ENCODE measurements at places on chromosomes 3 and 15.

GRCh38 chr15:76118767-76119166, 59.0 kb downstream of the TMEM266 start:
- DNase-seq, result no peak

GRCh38 chr15:63446255-63446654, 58.1 kb upstream of the USP3 start:
- DNase-seq, result no peak

- no peak for DNase-seq
These were observed 238.6 kb downstream of the RAP2B start for GRCh38 chr3:153400641-153401040.

DNA sequence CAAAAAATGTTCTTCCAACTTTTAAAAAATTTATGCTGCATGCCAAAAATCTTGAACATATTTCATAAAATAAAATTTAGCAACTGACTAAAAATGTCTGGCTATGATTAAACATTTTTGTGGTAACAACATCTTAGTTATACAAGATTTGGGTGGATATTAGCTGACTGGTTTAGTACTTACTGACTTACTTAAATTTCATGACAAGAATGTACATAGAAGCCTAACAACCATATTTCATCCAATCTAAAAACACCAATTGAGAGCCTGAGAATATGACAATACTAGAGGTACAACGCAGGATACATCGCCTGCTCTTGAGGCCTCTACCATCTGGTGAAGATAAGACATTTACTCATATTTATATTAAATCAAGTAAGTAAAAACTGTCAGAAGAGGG, 34.6 kb downstream of the GNB4 start:
- no peak for DNase-seq

- DNase-seq, result no peak
These were observed 57.4 kb downstream of the ANXA2 start for GRCh38 chr15:60340207-60340921.

DNA sequence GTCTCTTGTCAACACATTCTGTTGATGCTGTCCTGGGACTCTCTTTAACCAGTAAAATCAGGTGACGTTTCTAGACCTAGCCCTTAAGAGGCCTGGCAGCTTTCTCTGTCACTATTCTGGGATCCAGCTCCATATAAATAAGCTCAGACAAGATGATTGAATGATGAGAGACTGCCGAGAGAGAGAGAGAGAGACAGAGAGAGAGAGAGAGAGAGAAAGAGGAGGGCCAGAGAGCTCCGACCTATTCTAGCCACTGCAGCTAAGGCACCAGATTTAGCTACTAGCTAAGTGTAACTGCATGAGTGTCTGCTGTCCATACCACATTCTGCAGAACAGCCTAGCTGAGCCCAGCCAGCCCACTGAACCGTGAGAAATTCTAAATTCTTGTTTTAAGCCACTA, 36.1 kb upstream of the CTXND1 start:
- DNase-seq, result no peak

DNA sequence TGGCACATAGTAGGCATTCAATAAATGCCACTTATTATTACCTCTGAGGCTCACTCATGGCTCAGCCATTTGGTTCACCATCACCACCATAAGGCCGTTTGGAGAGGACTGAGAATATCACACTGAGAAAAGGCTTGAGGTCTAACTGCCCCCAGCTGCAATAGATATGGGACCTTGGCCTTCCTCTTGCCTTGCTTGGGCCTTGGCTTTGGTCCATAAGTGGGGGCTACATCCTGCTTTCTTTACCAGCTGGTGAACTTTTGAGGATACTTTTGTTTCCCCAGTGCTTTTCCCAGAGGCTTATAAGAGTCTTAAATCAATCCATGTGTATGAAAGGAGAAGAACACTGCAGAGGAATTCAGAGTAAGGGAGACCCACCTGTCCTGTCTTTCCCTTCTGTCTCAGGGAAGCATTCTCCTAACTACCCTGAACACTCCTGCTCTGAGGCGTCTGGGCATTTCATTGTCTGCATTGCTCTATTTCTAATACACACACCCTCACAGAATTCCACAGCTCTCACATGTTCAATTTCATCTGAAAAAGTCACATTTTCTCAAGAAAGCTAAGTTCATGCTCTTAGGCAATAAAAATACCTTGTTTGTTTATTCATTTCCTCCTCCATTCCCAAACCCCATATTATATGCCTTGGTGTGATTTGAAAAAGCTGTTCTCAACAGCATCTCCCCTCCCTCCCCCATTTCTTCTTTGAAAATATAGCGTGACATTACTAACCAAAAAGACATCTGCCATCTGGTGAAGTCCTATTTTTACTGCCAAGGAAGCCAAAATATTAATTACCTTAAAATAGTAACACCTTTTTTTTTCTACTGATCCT, 22.5 kb upstream of the KCNMB2 start:
- DNase-seq, result no peak

DNA sequence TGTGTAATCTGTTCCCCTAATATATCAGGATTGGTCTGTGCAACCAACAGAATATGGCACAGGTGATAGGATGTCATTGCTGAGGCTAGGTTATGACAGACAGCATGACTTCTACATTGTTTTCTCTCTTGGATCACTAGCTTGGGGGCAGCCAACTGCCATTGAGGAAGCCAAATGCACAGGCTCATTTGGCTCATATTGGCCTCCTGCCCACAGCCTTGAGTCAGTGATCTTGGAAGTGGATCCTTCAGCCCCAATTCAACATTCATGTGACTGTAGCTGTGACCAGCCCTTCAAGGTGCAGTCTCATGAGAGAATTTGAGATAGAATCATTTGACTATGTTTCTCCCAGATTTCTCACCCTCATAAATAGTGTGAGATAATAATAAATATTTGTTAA, 675.6 kb downstream of the GRM7 start:
- no peak for DNase-seq

DNA sequence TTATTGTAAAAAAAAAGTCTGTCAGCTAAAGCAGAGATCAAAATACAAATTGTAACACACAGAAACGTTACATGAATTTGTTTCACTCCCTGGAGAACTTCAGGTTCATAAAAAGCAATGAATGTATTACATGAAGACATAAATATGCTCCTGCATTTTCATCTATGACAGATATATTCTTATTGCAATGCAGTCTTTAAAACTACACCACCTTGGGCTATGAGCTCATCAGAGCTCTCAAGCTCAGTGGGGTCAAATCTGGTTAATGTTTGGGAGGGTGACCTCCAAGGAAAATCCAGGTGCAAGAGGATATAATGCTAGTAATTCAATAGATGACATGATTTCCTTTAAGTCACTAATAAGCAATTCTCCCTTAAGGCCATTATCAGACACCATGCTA, 606.8 kb downstream of the EPHA3 start:
- DNase-seq, result no peak

GRCh38 chr3:146256851-146257486, 6.1 kb upstream of the PLSCR4 start:
- DNase-seq, result no peak

- DNase-seq, result no peak
These were observed 112.8 kb upstream of the ICE2 start for GRCh38 chr15:60591496-60592370.

DNA sequence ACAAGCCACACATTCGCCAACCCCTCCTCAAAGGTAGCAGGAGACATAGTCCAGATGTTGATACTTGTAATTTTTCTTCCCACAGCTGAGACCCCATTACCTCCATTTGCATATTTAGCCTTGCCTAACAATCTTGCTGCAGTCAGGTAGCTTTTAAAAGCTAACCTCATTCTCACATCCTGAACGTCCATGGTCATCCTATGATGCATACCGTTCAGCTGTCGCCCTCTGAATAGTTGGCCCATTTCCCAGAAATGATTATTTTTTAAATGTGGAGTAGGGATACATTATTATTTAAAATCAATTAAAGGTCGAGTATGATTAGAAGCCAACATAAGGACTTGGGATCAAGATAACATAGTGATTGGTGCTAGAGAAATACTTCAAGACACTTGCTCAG, 165.0 kb downstream of the MEX3B start:
- DNase-seq, result peak; percentile 57

GRCh38 chr15:51076524-51077220, 18.0 kb downstream of the TNFAIP8L3 start:
- DNase-seq, result no peak

GRCh38 chr15:52503788-52504496, 24.7 kb downstream of the MYO5A start:
- no peak for DNase-seq

GRCh38 chr3:194298331-194299227, 52.5 kb downstream of the CPN2 start:
- DNase-seq, result no peak

GRCh38 chr3:72310419-72311380, 525.8 kb upstream of the PROK2 start:
- peak; percentile 53 for DNase-seq

- DNase-seq, result peak; percentile 11
These were observed 16.2 kb upstream of the VILL start for GRCh38 chr3:37974121-37975083.

GRCh38 chr3:161413127-161413854, 42.0 kb upstream of the SPTSSB start:
- no peak for DNase-seq

DNA sequence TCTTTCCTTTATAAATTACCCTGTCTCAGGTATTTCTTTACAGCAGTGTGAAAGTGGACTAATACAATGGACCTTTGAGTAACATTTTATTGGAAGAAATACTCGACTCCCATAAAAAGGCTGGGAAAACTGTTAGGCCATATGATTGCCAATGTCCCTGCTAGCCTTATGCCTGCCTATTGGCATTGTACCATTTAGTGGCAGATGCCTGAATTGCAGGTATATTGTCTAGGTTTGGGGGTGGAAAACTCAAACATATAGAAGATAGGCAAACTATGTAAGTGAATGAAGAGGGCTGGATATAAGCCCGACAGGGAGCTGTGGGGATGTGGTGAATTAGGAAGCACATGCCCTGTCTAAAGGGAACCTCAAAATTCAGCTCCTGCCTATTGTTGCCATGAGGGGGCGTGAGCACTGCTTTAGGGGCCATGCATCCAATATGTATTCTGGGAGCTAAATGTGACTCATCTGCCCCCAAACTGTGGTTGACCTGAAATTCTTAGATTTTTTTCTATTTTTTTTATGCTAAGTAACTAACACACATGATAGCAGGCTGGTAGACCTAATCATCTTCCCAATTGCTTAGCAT, 65.2 kb upstream of the TRA2B start:
- no peak for DNase-seq

GRCh38 chr3:171135549-171135948, 109.0 kb upstream of the SLC2A2 start:
- DNase-seq, result no peak

DNA sequence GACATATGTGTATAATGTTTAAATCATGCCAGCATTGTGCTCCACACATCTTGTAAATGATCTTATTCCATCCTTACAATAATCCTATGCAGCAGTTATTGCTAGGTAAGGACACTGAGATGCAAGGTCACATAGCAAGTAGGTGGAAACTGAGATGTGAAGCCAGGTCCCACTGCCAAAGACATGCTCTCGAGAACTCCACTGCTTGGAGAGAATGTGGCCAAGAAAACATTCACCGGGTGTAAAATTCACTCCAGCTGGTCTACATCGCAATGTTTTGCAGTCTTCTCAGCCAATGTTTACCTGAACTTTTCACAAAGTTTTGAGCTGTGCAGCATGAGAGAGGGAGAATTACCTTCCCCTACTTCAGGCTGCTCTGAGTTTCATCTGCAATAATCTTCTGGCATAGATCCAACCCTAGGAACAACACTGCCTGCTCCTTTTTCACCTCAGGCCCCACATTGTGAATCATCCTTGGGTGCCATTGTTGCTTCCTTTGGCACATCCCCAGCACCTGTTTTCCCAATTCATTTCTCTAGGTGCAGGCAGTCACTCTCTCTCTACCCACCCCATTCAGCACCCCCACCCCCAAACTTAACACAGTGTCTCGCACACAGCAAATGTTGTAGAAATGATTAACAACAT, 53.5 kb upstream of the PRTG start:
- peak; percentile 6 for DNase-seq

GRCh38 chr3:81931265-81932251, 170.1 kb upstream of the GBE1 start:
- DNase-seq, result no peak

GRCh38 chr3:67647390-67647878, 7.0 kb downstream of the SUCLG2 start:
- no peak for DNase-seq

GRCh38 chr15:98648654-98649471, 524 bp downstream of the IGF1R start:
- DNase-seq, result no peak

GRCh38 chr3:171092467-171092911, 66.0 kb upstream of the SLC2A2 start:
- no peak for DNase-seq

- no peak for DNase-seq
These were observed 5.7 kb upstream of the THBS1 start for GRCh38 chr15:39575180-39575579.

DNA sequence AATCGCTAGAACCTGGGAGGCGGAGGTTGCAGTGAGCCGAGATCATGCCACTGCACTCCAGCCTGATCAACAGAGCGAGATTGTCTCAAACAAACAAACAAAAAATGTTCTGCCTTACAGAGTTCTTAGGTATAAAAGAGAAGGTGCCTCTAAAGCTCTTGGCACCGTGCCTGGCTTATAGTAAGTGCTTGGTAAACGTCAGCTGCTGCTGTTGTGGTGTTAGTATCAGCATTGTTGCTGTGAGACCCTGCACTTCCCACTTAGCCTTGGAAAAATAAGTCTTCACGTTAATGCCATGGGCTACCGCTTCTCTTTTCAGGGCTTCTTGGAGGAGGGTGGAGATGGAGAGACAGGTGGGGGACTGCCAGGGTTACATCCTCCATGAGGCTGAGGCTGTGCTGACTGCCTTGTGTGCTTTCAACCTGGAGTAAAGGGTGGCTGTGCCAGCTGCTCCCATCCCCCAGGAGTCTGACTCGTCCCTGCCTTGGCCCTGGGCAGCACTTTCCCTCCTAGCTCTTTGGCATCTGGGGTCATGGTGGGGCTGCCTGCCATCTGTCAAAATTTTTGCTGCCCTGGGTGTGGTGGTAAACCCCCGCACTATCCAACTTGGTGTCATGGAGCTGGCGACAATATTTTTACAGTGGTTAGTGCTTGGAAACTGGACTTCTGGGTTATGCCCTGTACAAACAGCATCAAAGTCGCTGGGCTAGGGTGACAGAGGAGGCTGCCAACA, 17.8 kb downstream of the FLNB start:
- DNase-seq, result peak; percentile 62

- DNase-seq, result no peak
These were observed 66.0 kb downstream of the MYO1E start for GRCh38 chr15:59306520-59307164.

DNA sequence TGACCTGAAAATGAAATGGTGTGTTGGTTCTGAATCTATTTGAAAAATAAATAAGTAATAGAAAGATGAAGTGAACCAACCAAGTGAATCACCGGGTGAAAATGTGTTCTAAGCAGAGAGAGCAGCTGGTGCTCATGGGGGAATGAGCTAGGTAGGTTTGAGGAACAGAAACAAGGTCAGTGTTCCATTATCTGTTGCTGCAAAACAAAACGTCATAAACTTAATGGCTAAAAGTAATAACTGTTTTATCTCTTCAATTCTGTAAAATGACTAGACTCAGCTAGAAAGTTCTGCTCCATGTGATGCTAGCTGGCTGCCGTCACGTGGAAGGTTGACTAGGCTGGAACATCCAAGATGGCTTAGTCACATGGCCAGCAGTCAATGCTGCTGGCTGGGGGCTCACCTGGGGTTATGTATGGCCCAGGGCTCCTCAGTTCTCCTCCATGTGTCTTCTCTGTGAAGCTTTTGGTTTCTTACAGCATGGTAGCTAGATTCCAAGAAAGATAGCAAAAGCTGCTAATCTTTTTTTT, 13.3 kb upstream of the SH3BP5 start:
- DNase-seq, result no peak

Data from COR-L47 (cell line).